ENCODE measurements at places on chromosomes 5 and 9.

DNA sequence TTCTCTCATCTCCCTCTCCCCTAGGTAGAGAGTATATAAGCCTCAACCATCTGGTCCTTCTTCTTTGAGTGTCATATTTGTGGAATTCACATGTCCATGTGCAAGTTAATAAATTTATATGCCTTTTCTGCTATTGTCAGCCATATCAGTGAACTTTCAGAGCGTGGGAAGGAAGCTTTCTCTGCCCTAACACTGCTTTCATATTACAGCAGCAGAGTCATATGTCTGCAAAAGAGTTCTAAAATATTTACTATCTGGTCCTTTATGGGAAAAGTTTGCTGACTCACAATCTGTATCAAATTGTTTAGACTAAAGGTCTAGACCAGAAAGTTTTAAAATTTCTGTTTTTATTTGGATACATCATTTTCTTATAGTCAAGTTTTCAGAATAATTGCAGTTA lies 669.0 kb downstream of the LRRC70 start:
- no peak for DNase-seq

GRCh38 chr9:33187519-33188218 lies 20.5 kb upstream of the B4GALT1 start:
- no peak for DNase-seq

DNA sequence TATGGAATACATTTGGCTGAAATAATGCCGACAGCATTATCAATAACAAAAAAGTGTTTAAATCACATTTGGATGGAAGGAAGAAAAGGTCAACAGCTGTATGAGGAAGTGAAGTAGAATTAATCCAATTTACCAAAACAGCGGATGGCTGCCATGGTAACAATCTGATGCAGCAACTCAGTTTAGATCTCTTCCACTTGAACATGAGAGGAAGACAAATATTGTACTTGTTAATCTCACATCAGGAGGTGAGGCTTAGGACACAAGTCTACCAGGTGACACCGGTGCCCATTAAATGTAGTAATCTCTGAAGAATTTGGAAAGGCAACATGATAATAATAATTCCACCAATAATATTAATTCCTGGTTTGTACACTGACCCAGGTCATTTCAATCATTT lies 2.4 kb downstream of the RASEF start:
- DNase-seq: no peak

- no peak for DNase-seq
These were observed 46.9 kb upstream of the TTC39B start for GRCh38 chr9:15353892-15354291.

- no peak for DNase-seq
These were observed 4.8 kb downstream of the RASGRF2 start for GRCh38 chr5:80964919-80965318.

- no peak for DNase-seq
These were observed 51.1 kb downstream of the C9orf152 start for GRCh38 chr9:110156902-110157301.

GRCh38 chr9:92602413-92602812 lies 66.6 kb upstream of the ECM2 start:
- no peak for DNase-seq

GRCh38 chr9:13221741-13222140 lies 57.8 kb downstream of the MPDZ start:
- no peak for DNase-seq
